ENCODE measurements at places on chromosomes 5 and 9.

DNA sequence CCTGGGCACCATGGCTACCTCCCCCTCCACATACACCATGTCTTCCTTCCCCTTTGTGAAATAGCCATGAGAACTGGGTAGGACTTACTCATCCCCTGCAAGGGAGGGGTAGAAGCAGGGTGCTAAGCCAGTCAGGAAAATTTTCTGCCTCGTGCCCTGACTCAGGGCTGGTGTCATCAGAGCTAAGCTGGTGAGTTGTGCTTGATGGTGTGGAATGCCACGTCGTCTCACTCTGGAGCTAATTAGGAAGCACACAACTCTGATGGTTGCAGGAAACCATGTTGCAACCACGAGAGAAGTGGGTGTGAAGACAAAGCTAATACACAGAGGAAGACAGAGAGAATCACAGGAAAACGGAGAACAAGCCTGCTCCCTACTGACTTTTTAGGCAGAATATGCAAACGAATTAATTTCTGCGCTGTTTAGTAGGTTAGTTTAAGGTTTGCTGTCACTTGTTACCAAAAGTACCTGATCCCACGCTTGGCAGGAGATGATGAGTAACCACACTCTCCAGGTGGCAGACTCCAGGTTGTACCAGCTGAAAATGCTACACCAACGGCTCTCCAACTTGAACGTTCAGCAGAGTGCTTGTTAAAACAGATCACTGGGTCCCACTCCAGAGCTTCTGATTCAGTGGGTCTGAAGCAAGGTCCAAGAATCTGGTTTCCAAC lies 54.5 kb downstream of the STK10 start:
- no peak overlapping the region for H3K4me3 ChIP-seq
- DNase-seq = no peak
- H3K27me3 ChIP-seq = no peaks in the 10 kb centered on the region
- no peak overlapping the region for H3K27ac ChIP-seq

DNA sequence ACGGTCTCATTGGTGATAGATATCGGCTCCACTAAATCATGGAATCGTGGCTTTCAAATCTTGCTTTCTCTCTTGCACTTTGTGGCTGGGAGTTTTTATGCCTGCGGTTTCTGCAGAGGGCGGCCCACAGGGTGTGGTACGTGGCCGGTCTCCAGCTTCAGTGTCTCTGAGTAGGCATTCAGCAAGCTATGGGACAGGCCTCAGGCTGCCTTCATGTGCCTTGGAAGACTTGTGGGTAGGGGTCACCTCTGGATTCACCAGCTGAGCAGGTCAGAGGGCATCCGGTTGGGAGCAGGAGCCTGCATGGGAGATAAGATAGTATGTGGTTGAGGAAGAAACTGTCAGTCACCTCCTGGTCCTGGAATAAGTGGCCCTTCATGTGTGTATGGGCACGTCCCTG lies 47.7 kb downstream of the AMBP start:
- no peak for DNase-seq
- no peaks in the 10 kb centered on the region for H3K4me1 ChIP-seq
- peaks cover 90% of the 10 kb centered on the region for H3K27me3 ChIP-seq
- no peak overlapping the region for H3K4me3 ChIP-seq

GRCh38 chr9:9592104-9592503 lies 1020.7 kb downstream of the PTPRD start:
- DNase-seq = no peak
- no peak overlapping the region for H3K4me3 ChIP-seq
- H3K4me1 ChIP-seq = no peaks in the 10 kb centered on the region
- H3K27ac ChIP-seq = no peak overlapping the region
- H3K27me3 ChIP-seq = no peaks in the 10 kb centered on the region
- no peaks in the 10 kb centered on the region for H3K36me3 ChIP-seq

- H3K4me3 ChIP-seq = no peak overlapping the region
- no peak overlapping the region for H3K27ac ChIP-seq
- no peaks in the 10 kb centered on the region for H3K27me3 ChIP-seq
- no peak for DNase-seq
Measured at GRCh38 chr5:172245703-172246125, 37.9 kb downstream of the UBTD2 start.

DNA sequence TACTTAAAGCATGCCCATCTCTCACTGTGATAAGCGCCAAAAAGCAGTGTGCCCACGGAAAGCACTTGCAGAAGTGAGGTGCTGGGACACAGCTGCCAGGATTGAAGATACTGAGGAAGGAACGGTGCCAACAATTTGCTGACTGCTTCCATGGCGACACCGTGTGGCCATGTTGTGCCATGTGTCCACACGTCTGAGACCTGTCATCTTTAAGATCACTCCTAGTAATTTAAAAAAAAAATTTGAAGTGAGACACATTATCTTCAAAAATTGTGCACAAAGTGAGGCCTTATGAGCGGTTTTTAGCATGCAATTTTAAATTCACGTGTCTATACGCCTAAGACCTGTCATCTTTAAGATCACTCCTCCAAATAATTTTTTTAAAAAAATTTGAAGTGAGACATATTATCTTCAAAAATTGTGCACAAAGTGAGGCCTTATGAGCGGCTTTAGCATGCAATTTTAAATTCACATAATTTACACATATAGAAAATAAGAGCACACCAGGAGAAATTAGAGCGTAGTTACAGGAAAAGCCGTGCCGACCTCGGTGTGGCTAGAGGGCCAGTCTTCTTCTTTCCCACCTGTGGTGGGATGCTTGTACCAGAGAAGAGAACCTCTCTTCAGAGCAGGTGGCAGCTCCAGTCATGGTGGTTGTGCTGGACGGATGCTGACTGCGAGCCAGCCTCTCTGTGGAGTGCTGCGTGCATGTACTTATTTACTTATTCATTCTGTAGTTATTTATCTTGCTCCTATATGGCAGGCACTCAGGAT lies 21.4 kb upstream of the FLT4 start:
- no peaks in the 10 kb centered on the region for H3K4me1 ChIP-seq
- no peaks in the 10 kb centered on the region for H3K36me3 ChIP-seq
- no peak overlapping the region for H3K4me3 ChIP-seq
- H3K27me3 ChIP-seq = peaks cover 29% of the 10 kb centered on the region

DNA sequence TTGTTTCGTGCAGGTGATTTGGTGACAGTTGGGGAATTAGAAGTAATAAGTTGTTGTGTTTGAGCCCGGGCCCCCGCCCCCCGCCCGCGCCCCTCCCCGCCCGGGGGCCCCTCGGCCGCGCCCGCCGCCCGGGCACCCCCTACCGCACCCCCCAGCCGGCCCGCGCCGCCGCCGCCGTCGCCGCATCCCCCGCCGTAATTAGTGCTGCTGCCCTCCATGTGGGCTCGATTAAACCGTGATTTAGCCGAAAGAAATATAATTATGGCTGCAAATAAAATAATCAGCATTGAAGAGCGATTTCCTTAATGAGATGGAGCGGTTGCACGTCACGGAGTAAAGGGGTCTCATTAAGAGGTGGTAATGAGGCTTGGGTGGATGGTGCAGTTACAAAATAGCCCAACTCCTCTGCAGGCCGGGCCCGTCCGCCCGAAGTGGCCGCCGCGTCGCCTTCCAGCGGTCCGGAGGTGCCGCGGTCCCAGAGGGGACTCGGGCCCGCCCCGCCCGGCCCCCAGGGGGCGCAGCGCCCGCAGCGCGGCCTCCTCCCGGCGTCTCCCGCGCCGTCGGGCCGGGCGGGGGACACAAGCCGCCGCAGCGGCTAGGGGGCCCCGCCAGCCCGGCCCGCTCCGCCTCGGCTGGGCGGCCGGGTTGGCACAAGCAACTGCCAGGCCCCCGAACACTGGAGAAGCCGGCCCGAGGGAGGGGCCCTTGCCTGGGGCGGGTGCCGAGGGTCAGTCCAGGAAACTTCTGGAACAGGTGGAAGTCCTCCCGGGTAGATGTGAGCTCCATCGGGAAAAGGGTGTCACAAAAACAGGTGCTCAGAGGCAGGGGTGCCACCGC lies 6.9 kb upstream of the OTP start:
- H3K4me3 ChIP-seq = no peak overlapping the region
- H3K4me1 ChIP-seq = no peaks in the 10 kb centered on the region
- no peak overlapping the region for H3K27ac ChIP-seq
- H3K27me3 ChIP-seq = peaks cover 23% of the 10 kb centered on the region
- no peaks in the 10 kb centered on the region for H3K36me3 ChIP-seq

DNA sequence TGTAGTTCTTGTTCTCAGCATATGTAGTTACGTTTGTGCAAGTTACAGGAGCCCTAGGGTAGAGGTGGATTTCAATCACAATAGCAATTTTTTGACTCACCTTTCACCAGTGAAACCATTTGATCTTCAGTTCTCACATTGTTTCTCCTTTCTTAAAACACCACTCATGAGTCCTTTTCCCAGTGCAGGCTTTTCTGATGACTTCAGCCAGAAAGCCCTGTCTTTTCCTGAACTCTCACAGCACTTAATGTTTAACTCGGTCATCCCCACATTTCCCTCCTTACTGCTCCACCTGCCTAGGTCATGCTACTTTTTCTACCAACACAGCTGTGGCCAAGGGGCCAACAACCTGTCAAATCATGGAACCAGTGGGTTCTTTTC lies 37.9 kb downstream of the ARHGEF28 start:
- H3K36me3 ChIP-seq = peaks cover 9% of the 10 kb centered on the region
- no peak for DNase-seq
- H3K27ac ChIP-seq = no peak overlapping the region
- H3K4me1 ChIP-seq = peaks cover 7% of the 10 kb centered on the region

GRCh38 chr9:136312436-136312835 lies 8.5 kb upstream of the CCDC187 start:
- H3K27ac ChIP-seq = no peak overlapping the region
- H3K27me3 ChIP-seq = peaks cover 7% of the 10 kb centered on the region
- DNase-seq = no peak
- H3K4me1 ChIP-seq = peaks cover 10% of the 10 kb centered on the region
- no peaks in the 10 kb centered on the region for H3K36me3 ChIP-seq
- no peak overlapping the region for H3K4me3 ChIP-seq

- peak; percentile 11 for DNase-seq
- no peak overlapping the region for H3K4me3 ChIP-seq
- 0 out of 2 replicates have a peak, but pooled peaks cover 4% of the 10 kb centered on the region for H3K36me3 ChIP-seq
- no peak overlapping the region for H3K27ac ChIP-seq
Measured at GRCh38 chr9:95874303-95874988, 1.0 kb upstream of the ERCC6L2 start.

- H3K27me3 ChIP-seq = no peaks in the 10 kb centered on the region
- no peak overlapping the region for H3K27ac ChIP-seq
- H3K4me1 ChIP-seq = 0 out of 2 replicates have a peak, but pooled peaks cover 8% of the 10 kb centered on the region
- no peak overlapping the region for H3K4me3 ChIP-seq
- DNase-seq = no peak
Measured at GRCh38 chr5:30103052-30103451, 1090.4 kb upstream of the CDH6 start.

- H3K27ac ChIP-seq = no peak overlapping the region
- H3K4me3 ChIP-seq = no peak overlapping the region
- H3K4me1 ChIP-seq = no peaks in the 10 kb centered on the region
- no peaks in the 10 kb centered on the region for H3K36me3 ChIP-seq
- no peaks in the 10 kb centered on the region for H3K27me3 ChIP-seq
- no peak for DNase-seq
Measured at GRCh38 chr5:122195802-122196394, 66.6 kb downstream of the ZNF474 start.

- H3K27me3 ChIP-seq = no peaks in the 10 kb centered on the region
- H3K36me3 ChIP-seq = no peaks in the 10 kb centered on the region
- no peak for DNase-seq
- no peak overlapping the region for H3K4me3 ChIP-seq
- H3K27ac ChIP-seq = no peak overlapping the region
Measured at GRCh38 chr5:89992201-89992600, 417.4 kb downstream of the CETN3 start.

Measured in PC-9 (cell line).